Fibroblast of skin of scalp (primary cell): ENCODE measurements at places on chromosomes 16 and 17.

GRCh38 chr16:15976929-15977637 lies 27.7 kb downstream of the ABCC1 start:
- DNase-seq = no peak

GRCh38 chr16:68235108-68235886 lies 630 bp downstream of the ESRP2 start:
- DNase-seq = no peak

- no peak for DNase-seq
Measured at GRCh38 chr17:14211246-14211645, 25.4 kb downstream of the CDRT15 start.

DNA sequence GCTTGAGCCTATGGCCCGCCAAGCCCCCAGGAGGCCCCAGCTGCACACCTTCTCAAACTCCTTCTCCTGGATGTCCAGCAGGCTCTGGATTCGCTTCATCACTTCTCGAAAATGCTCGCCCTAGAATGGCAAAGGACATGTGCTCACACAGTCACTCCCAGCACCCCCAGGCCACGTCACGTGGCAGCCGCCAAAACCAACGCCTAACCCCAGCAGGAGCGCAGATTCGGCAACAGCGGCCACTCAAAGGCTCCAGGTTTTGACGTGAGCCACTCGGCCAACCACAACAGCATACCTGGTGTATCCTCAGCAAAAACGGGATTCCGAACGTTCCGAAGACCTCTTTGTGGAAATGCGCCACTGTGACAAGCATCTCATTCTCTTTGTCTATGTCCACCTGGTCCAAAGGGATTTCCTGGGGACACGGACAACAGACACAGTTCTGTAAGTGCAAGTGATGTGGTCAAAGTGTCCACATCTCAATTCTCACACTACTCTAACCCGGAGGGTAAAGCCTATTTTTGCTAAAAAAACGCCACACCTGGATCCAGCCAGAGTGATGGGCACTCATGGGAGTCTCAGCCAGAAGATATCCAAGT lies 12.7 kb downstream of the LITAFD start:
- no peak for DNase-seq

DNA sequence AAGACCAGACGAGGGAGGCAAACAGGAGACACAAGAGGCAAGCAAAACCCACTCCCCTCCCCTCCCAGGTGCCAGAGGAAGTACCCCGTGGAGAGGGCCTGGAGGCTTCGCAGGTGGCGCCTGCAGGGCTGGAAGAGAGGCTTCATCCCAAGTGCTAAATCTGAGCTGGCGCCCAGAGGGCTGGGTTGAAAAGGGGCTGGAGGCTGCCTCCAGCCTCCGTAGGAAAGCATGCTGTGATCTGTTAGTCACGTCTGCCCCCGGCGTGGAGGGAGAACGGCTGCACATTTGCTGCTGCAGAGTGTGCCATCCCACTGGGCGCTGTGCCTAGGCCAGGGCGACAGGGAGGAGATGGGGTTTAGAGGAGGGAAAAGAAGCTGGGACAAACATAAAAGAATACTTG lies 16.9 kb downstream of the RPH3AL start:
- no peak for DNase-seq

DNA sequence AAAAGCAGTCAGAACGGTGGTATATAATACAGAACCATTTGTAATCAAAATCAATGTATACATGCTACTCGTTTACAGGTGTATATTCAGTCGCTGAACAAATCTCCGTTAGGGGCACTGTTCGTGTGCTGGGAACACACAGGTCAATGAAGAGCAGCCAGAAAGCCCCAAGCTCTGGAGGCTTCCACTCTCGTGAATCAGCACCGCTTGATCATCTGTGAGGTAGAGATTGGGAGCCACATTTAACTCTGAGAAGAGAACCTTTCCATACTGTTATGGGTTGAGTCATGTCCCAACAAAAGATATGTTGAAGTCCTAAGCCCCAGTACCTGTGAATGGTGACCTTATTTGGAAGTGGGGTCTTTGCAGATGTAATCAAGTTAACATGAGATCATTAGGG lies 5.4 kb upstream of the CYTH1 start:
- no peak for DNase-seq
